SK-MEL-5 (cell line): ENCODE measurements at places on chromosomes 12 and 14. TPM values are rescaled to one million over a fixed set of nuclear protein-coding genes. Genes with fewer than 3 reads are reported as not detected.

SOCS4 gene
- 15.7 and 16.4 TPM in 2 replicates for total RNA-seq

DPPA3 gene
- total RNA-seq: not detected in 2 replicates

ETFBKMT gene
- 3.6 and 3.9 TPM in 2 replicates for total RNA-seq

RGS6 gene
- not detected in 2 replicates for total RNA-seq

KERA gene
- not detected in 2 replicates for total RNA-seq

PLCZ1 gene
- total RNA-seq: not detected in 2 replicates

VEZT gene
- total RNA-seq: 43.9 and 45.3 TPM in 2 replicates

IL26 gene
- not detected in 2 replicates for total RNA-seq

SYNDIG1L gene
- total RNA-seq: not detected in 2 replicates

KRT78 gene
- 0.34 TPM in 1 of 2 replicates, not detected in the other for total RNA-seq

LAG3 gene
- 0.13 TPM in 1 of 2 replicates, not detected in the other for total RNA-seq

RESF1 gene
- total RNA-seq: 12.1 and 15.7 TPM in 2 replicates

PTPRB gene
- 0.43 and 0.71 TPM in 2 replicates for total RNA-seq

TAS2R9 gene
- not detected in 2 replicates for total RNA-seq

PLA2G1B gene
- total RNA-seq: not detected in 2 replicates

LALBA gene
- total RNA-seq: not detected in 2 replicates

PXN gene
- 22.0 and 26.1 TPM in 2 replicates for total RNA-seq

SYT1 gene
- 0.72 TPM in 1 of 2 replicates, not detected in the other for total RNA-seq

SLC25A47 gene
- total RNA-seq: 0.29 TPM in 1 of 2 replicates, not detected in the other

IFNG gene
- total RNA-seq: not detected in 2 replicates

DNA sequence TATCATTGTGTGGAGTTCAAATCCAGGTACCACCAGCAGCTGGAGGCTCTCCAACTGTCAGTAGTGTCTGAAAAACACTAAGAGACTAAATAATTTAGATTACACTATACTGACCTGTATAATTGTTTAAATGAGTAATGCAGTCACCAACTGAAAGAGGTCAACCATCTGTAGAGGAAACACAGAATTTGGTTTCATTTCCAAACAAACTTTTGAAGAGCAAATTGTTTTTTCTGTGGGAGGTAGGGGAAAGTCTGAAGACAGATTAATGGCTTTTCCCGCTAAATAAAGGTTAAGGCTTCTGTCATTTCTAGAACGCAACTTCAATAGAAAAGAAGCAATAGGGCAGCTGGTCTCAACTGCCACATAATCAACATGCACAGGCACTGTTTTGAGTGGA, 462.6 kb downstream of the PRKD1 start:
- no peak for DNase-seq

GRCh38 chr12:51082561-51083125, 753 bp downstream of the CSRNP2 start:
- DNase-seq: peak; percentile 29

GRCh38 chr14:100898465-100898864, 5.1 kb downstream of the RTL1 start:
- DNase-seq: no peak

GRCh38 chr12:105846331-105846730, 292.4 kb downstream of the NUAK1 start:
- no peak for DNase-seq

DNA sequence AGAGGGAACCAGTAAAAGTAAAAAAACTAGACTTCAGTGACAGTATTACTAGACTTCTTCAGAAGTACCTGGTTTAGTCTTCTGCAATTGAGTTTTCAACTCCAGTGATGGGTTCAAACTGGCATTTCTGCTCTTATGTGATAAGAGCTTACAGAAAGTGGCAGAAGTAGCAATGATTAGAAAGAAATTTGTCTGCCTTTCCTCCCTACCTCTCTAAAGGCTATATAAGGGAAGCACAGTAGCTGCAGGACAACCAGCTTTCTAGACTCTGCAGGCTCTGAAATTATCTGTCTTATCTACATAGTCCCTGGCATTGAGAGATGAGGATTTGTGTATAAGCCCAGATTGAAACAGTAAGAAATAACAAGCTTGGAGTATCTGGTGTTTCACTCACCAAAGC, 107.5 kb downstream of the DAAM1 start:
- DNase-seq: no peak

GRCh38 chr14:85934123-85934885, 404.4 kb downstream of the FLRT2 start:
- DNase-seq: peak; percentile 63

- no peak for DNase-seq
These were observed 9.9 kb upstream of the CEP83 start for GRCh38 chr12:94469522-94469921.

- DNase-seq: no peak
These were observed 14.6 kb downstream of the MGAT4C start for GRCh38 chr12:86241600-86241999.

GRCh38 chr12:54201001-54201794, 12.4 kb upstream of the SMUG1 start:
- DNase-seq: peak; percentile 81

DNA sequence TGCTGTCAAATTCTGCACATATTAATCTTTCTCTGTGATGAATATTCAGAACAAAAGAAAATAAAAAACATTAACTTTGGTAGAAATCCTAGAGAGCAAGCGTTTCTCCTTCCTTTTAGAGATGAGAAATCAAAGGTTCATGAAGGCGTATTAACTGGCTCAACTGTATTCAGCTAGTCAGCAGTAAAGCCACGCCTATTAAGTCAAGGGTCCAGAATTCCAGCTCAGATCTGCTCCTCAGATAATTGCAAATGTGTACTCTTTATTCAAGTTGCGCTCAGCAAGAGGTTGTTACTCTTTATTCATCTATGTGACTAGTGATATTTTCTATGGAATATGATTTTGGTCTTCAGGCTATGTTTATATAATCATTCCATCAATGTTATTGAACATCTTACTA, 13.1 kb upstream of the POC1B start:
- no peak for DNase-seq

- no peak for DNase-seq
These were observed 34.9 kb upstream of the CERS5 start for GRCh38 chr12:50201987-50202521.

DNA sequence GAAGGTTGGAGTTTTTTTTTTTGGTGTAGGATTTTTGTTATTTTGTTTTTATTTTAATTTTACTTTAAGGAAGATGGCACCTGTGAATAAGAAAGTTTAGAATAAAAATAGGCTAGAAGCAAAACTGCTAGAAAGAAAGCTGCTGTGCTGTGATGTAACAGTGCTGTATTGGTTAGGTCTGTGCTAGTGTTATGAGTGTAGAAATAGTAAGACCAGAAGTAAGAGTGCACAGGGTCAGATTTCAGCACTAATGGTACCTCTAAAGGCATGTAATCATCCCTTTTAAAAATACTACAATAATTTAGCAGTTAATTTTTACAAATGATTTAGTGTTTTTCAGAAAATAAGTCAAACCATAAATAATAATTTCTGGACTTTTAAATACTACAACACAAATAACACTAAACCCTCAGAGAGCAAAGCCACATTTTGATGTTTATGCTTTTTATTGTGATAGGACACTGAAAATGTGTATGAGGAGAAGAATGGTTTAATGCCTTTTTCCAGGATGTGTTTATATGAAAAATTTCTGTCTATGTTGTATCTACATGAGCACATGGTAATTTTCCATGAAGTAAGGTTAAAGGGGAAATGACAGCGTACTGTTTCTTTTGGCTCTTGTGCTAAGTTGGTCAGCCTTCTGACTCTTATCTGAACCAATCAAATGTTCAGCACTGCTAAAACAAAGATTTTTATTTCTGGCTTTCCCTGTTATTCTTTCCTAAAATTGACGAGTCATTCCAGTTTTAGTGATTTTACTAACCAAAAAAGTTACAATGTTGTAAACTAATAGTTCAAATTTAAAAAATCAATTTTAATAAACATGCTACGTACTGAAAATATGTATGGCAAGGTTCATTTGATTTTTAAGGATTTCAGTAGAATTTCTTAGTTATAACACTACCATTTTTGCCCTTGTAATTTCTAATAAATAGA, 96.1 kb downstream of the PPHLN1 start:
- no peak for DNase-seq

DNA sequence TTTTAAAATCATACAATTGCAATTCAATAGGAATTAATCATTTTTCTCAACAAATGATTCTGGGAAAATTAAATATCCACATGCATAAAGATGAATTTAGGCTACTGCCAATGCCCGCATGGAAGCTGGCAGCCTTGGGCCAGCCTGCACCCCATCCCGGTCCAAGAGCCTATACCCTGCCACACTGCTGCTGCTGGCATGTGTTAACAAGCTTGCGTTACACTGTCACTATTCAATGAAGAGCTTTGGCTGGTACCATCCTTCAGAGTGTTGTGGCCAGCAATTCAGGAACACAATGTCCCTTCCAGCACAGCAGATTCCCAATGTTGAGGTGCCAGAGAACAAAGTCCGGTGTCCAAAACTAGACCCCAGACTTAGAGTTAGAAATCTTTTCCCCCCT, 13.6 kb upstream of the TAS2R14 start:
- no peak for DNase-seq

- no peak for DNase-seq
These were observed 100.5 kb downstream of the VEZT start for GRCh38 chr12:95318071-95318545.

- no peak for DNase-seq
These were observed 3.7 kb downstream of the NUAK1 start for GRCh38 chr12:106135075-106135474.

GRCh38 chr12:111270239-111270638, 98.7 kb downstream of the PHETA1 start:
- no peak for DNase-seq

- DNase-seq: no peak
These were observed 142.9 kb upstream of the KITLG start for GRCh38 chr12:88723219-88723618.

DNA sequence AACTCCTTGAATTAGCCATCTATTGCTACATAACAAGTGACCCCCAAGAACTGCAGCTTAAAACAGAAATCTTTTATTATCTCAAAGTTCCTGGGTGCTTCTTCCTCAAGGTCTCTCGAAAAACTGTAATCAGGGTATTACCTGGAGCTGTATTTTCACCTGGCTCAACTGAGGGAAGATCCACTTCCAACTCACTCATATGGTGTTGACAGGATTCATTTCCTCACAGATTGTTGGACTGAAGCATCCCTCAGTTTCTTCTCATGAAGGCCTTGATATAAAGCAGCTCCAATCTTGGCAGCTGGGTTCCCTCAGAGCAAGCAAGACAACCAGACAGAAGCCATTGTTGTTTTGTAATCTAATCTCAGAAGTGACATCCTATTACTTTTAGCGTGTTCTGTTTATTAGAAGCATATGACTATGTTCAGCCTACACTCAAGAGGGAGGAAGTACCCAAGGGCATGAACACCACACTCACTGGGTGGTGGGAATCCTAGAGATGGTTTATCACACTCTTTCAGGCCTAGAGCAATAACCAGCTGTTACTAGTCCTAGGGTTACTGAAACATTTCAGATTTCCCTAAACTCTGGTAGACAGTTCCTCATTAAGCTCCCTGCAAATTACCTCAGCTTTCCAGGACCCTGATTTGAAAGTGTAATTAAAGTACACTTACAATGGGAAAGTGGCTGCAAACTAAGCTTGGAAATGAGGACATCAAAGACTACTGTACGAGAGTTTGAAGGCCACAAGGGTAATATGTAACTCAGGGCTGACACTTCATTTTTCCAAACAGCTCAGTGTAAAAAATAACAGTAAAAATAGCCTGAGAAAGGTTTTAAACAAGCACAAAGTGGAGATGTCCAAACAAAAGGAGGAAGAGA, 222.2 kb downstream of the SEC23A start:
- no peak for DNase-seq

DNA sequence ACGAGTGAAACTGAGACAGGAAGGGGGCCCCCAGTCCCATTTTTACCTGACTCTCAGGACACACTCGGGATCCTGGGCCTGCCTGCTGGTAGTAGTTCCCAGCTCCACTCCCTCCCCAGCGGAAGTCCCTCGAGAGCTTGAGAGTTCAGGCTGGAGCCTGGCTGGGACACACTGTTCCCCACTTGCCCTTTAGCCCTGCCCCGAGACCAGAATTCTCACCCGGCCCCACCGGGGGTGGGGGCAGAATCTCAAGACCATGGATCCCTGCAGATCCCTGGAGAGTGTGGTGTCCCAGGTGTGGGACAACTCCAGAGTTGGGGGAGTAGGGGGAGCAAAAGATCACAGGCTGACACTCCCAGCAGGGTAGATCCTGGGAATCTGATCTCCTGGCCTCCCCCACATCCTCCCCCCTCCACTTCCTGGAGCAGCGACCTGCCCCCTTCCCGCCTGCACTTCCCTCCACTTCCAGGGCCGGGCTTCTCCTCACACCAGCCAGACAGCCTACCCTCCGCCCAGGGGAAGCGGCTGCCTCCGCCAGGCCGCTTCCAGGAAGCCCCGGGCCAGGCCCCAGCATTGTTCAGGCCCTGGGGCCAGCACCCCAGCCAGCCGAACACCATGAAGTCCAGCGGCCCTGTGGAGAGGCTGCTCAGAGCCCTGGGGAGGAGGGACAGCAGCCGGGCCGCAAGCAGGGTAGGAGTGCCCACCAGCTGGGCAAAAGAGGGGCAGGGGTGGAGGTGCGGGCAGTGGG, at the start of gene TNS2:
Gene TNS2, plus strand, starts transcription at position 495 of the 748 bp plus-strand sequence. Its CDS starts 121 bp downstream, at position 616.
- DNase-seq: no peak

GRCh38 chr14:64196814-64197411, 97.3 kb downstream of the ESR2 start:
- DNase-seq: peak; percentile 58

DNA sequence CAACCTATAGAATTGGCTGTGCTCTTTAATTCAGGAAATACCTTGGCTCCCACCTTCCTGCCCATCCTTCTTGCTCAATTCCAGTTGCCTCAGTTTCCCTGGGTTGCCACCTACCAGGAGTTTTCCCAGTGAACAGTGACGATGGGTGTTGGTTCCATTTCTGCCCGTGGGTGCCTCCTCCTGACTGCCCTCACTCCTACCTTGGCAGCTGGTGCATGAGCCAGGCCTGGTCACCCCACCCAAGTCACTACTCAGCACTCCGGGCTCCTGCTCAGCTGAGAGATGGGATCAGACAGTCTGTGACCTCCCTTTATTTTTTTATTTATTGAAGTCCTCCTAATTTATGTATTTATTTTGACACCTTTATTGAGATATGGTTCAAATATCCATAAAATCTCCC, 31.0 kb upstream of the PTGR2 start:
- no peak for DNase-seq

DNA sequence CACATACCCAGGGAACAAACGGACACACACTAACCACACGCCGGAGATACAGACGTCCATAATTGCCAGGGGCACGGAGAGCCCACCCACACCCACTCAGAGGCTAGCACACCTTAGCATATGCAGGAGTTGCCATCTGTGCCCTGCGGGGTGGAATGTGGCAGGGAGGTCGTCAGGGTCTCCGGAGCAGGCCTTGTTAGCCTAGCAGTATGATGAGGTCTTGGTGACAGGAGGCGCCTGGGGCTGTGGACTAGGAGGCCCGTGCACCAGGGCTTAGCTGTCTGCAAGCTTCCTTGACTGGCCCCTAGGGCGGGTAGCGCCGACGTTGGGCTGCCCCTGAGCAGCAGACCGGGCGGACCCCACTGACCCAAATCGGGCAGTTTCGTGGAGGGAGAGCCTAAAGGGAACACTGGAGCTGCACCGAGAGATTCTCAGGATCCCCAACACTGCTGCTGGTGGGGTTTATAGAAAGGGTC, 10.0 kb downstream of the STAC3 start:
- no peak for DNase-seq

DNA sequence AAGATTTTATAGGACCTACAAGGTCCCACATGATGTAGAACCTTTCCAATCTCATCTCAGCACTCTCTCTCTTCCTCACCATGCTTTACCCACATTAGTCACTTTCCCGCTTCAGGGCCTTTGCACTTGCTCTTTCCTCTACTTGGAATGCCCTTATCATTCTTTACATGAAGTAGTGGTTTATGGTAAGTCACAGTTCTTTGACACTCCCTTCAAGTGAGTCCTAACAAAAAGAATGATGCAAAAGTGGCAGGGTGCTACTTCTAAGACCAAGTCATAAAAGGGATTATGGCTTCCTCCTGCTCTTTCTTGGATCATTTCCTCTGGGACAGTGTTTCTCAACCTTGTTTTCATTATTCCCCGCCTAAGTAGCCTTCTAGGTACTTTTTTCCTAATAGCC, 13.1 kb downstream of the TMBIM4 start:
- no peak for DNase-seq
